ENCODE measurements at places on chromosomes 5 and 9.
A peak's percentile ranks its signal among the peaks of the same experiment; 100 is the strongest.

GRCh38 chr5:83531661-83532060, 60.1 kb downstream of the VCAN start:
- DNase-seq, result no peak

GRCh38 chr5:1436681-1437080, 8.6 kb downstream of the SLC6A3 start:
- no peak for DNase-seq

GRCh38 chr9:84325347-84325973, 15.1 kb downstream of the SLC28A3 start:
- no peak for DNase-seq

GRCh38 chr9:26012797-26013196, 334.6 kb upstream of the TUSC1 start:
- no peak for DNase-seq

DNA sequence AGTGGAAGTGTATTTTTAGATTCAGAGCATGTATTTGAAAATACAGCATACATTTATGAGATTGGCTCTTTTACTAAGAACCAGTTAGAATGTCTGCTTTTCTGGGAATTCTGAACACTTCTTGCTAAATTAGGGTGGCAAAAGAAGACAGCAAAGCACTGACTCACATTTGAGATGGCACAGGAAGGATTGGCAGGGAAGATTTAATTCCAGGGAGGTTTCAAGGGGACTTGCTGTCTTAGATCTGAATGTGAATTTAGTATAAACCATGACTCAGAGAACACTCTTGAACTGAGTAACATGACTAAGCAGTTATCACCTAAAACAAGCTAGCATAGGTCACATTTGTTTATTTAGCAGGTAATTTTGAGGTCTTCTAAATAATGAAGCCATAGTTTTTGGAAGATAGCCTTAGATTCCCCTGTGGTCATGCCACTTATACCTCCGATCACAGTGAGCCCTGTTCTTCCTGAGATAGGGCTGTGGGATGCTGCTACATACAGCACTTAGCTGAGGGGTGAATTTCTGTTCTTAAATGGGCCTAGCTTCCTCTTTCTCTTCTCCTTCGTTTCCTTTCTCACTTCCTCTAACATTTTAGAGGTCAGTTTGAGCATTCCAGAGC, 173.8 kb downstream of the PCSK1 start:
- no peak for DNase-seq

DNA sequence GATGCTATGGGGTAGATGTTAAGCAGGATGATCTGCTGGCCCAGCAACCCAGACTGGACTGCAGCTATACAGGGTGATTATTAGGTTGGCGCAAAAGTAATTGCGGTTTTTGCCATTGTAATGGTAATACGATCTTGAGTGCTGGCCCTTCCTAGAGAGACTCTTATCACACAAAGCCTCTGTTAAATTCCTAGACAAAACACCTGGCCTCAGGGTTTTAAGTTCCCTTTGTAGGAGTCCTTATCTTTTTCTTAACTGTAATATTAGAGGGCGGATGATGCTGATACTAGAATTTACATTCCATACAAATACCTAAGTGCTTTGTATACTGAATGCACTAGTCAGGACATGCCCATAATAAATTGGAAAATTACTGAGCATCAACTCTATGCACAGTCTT, 222.2 kb downstream of the NDUFS4 start:
- no peak for DNase-seq

GRCh38 chr5:98296426-98296825, 477.0 kb upstream of the RGMB start:
- no peak for DNase-seq

GRCh38 chr9:22682961-22683699, 236.5 kb downstream of the DMRTA1 start:
- DNase-seq, result no peak

DNA sequence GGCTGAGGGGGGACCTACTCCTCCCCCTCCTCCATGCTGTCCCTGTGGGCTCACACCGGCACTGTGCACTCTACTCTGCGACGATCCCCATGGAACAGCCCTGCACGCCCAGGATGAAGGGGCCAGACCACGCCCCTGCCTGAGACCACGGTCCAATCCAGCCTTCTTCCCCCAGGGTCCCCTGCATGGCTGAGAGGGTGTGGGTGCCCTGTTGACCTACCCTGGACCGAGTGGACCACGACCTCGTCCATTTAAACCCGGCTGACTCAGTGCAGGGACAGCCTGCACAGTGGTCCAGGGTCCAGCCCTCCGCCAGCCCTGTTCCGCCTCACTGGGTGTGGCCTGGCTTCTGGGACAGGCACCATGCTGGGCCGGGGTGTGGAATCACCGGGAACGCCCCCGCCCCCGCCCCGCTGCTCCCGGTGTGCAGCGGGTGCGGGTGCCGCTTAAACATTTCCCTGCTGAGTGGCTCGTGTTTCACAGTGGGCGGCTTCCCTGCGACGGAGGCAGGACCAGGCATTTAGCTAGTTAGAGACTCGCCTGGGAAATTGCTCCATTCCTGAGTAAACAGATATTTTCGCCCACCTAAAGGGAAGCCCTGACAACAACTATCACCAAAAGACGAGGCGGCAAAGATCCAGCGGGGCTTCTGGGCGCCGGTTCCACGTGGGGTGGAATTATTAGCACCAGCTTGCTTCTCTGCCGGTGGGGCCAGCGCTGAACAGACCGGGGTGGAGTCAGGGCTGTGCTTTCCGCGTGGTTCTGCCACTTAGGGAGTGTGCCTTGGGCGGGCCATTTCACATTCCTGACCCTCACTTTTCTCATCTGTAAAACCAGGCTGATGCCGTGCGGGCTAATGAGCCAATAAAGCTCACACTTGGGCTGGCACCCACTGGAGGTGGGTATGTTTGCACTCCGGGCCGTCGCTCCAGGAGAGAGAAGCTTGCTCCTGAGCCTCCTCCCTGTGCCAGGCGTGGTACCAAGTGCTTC, 22.6 kb downstream of the DBH start:
- peak; percentile 26 for DNase-seq

- no peak for DNase-seq
Observed at GRCh38 chr5:154196955-154197652, 6.6 kb downstream of the GALNT10 start.

DNA sequence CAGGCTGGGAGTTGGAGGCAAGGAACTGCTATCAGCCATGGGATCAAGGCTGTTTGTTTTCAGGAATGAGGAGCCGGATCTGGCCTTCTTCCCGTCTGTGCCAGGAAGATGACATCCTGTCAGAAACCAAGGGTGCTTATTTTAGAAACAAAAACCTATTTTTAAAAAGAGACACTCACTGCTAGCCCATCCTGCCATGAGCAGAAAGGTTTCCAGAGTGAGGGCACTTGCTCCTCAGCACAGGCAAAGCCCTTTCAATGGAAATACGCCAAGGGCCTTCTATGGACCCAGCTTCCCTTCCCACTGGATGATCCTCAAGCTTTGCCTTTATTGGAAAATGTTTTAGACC, 132.6 kb upstream of the FSTL4 start:
- DNase-seq, result no peak

DNA sequence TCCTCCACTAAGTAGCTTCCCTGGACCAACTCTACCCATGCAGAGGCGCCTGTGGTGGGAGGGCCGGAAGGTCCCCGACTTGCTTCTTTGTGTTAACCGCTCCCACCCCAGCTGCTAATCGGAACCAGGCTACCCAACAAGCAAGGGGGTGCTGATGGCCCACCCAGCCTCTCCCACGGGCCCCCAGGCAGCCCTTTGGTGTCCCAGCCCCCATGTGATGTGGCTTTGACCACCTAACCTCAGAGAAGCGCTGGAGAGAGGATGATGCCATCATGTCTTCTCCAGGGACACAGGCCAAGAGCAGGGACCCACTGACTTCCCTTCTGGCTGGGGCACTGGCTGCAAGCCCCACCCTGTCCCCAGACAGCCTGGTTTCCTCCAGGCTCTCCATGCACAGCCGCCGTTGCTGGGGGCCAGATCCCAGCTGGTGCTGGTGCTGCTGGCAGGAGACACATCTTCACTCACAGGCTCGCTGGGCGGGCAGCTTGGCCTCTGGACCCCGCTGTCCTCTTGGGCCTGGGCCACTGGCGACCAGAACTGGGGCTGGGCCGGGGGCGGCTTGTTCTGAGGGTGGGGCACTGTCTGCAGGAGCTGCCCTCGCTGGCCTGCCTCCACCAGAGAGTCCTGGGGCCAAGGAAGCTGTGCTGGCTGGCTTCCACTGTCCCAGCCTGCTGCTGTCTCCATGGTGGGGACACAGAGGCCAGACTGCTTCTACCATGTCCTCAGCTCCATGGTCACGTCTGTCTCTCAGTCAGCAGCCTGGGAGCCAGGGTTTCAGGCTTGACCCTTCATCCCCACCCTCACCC, 27.8 kb downstream of the LAMC3 start:
- no peak for DNase-seq

DNA sequence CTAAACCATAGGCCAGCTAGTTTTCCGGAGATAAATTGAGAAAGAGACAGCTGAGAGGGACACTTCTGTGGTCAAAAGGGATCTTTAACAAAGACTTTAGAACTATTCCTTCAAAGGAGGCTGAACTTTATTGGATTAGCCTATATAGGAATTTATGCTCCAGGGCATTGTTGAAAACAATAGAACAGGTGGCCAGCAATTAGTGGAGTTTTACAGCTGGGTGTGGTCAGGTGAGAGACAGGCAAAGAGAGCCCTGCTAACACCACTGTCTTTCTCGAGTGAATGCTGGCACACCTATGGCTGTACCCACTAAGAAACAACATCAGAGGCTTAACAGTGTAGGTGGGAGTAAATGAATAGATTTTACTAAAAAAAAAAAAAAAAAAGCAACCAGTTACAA, 16.7 kb upstream of the TLR4 start:
- DNase-seq, result no peak

- DNase-seq, result no peak
Observed at GRCh38 chr9:126226991-126227936, 99.4 kb upstream of the MVB12B start.

GRCh38 chr5:1933364-1934055, 50.8 kb upstream of the IRX4 start:
- DNase-seq, result no peak

- no peak for DNase-seq
Observed at GRCh38 chr9:82604947-82605656, 457.8 kb downstream of the RASEF start.

- DNase-seq, result no peak
Observed at GRCh38 chr9:93224591-93224990, 40.7 kb downstream of the WNK2 start.

- peak; percentile 23 for DNase-seq
Observed at GRCh38 chr5:34656001-34656699, at the start of gene RAI14. Gene RAI14, plus strand, starts transcription at chr5:34656328. Its CDS starts 30,592 bp downstream, at chr5:34686920.

GRCh38 chr5:95969651-95970358, 8.2 kb upstream of the ELL2 start:
- no peak for DNase-seq

GRCh38 chr5:77947041-77947428, 170.9 kb upstream of the TBCA start:
- no peak for DNase-seq

GRCh38 chr9:751137-752051, 90.1 kb upstream of the DMRT1 start:
- DNase-seq, result no peak

GRCh38 chr9:27154908-27155307, 45.9 kb downstream of the TEK start:
- DNase-seq, result no peak

DNA sequence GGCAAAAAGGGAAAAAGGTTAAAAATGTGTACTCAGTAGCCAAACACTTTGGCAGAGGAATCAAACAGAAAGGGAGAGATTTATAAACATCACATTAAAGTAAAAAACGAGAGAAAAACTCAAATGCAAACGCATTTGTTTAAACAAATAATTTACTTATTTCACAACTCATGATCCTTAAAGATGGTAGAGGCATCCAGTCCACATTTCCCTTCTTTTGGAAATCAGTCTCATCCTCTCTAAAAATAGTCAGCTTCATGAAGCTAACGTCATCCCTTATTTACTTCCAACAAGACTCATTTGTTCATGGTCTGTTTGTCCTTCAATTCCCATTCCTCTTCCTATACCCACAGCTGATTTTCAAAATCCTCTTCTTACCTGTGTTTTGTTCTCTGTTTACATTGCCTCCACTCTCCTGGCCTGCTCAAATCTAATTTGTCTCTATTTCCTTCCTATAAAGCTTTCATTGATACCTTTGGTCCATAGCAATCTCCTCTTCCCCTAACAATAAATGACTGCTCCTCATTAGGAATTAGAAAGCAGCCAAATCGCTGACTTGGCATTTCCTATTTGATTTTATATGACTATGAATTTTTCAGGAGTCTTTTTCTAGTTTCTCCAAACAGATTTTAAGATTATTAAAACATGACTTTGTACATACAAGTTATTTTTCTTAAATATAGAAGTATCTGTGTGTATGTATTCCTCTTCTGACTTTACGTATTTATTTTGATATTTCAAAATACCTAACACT, 805.3 kb downstream of the TLE1 start:
- DNase-seq, result no peak

DNA sequence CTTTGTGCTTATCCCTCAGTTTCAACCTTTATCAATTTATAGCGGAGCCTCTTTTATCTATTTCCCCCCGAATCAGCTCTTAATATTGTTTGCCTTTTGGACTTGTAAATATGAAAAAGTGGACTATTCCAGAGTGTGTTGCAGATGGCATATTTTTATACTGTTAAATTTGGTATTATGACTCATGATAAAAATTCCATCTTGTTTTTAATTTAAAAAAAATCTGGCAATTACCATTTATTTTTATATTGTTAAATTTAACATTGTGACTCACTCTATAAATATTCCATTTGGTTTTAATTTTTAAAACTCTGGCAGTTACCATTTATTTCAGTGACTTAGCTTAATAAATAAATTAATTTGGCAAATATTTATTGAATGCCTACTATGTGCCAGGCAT, 37.5 kb downstream of the RBM27 start:
- no peak for DNase-seq

DNA sequence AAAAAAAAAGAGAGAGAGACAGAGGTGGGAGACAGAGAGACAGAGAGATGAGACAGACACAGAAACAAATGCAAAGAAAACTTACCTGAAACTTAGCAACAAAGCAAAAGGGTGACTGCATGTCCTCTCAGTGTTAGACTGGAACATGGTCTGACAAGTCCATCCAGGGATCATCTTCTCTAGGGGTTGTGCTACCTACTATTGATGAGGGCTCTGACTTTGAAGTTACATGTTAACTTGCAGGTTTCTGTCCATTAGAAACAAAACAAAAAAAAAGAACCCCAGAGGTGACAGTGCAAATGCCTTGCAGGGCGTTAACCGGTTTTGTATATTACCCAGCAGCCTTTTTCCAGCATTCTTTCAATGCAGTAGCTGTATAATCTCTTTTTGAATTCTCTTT, 13.6 kb upstream of the SPARC start:
- no peak for DNase-seq

GRCh38 chr5:126693806-126694205, 83.1 kb upstream of the LMNB1 start:
- DNase-seq, result no peak

- DNase-seq, result no peak
Observed at GRCh38 chr5:173705512-173706044, 89.1 kb upstream of the BOD1 start.

All from stimulated activated CD4-positive, alpha-beta T cell treated with anti-CD3 and anti-CD28 coated beads, Interleukin-1b, Interleukin-23, amount 100 ng/mL, for 4 hours (primary cell).